ENCODE measurements at places on chromosomes 16 and 17.

GRCh38 chr17:75566834-75567233, 20.8 kb upstream of the MYO15B start:
- no peak for DNase-seq

DNA sequence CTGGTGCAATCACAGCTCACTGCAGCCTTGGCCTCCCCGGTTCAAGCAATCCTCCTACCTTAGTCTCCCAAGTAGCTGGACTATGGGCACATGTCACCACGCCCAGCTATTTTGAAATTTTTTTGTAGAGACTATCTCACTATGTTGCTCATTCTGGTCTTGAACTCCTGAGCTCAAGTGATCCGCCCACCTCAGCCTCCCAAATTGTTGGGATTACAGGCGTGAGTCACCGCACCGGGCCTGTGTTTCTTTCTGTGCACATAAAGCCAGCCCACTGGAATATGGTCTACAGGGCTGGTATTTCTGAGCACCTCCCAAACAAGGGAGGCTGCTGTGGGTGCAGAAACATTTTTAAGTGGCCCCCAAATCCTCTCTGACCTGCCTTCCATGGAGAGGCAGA, 8.4 kb downstream of the TMEM95 start:
- DNase-seq, result no peak

- DNase-seq, result no peak
Measured at GRCh38 chr16:75315539-75316306, 64.3 kb upstream of the BCAR1 start.

- no peak for DNase-seq
Measured at GRCh38 chr16:69338557-69339288, 641 bp downstream of the COG8 start.

DNA sequence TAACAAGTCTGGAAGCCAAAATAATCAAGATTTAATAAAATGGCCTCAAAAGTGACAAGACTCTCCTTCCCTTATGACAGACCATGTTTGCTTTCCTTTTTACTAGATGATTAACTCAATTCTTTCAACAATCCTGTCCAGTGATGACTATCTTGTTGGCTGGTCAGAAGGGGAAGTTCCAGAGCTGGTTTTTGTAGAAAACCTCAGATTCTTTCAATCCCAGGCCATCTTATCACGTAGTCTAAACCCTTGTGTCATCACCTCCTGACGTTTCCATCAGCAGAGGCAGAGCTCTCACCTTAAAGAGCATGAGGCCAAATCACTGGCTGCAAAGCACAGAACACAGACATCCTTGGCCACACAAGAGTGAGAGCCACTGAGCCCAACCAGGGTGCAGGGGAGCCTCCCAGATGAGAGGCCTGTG, 125.3 kb downstream of the ANKRD11 start:
- no peak for DNase-seq

- no peak for DNase-seq
Measured at GRCh38 chr17:54899201-54899600, 1.5 kb upstream of the TOM1L1 start.

DNA sequence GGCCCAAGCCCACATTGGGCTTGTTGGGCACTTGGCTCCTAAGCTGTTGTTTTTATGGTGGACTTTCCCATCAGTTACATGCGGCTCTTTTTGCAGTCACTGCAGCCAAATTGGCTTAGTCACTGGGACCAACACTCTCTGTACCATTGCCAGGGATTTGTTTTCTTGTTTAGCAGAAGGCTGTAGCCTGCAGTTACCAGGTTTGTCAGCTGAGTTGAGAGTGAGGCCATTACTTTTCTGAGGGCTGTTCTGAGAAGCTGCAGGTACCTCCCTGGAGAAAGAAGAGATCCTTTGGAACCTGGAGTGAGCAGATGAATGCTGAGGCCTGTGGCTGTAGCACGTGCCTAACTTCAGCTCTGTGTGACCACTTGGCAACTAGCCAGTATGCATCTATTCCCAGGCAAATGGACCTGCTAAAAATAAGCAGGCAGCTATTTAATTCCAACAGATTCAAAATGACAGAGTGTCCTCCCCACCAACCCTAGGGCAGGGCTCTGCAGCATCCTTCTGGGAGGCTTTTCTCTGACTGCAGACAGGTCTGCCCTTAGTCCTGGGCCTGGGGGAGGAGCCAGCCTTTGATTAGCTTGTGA, 12.9 kb downstream of the AKAP1 start:
- DNase-seq, result no peak

DNA sequence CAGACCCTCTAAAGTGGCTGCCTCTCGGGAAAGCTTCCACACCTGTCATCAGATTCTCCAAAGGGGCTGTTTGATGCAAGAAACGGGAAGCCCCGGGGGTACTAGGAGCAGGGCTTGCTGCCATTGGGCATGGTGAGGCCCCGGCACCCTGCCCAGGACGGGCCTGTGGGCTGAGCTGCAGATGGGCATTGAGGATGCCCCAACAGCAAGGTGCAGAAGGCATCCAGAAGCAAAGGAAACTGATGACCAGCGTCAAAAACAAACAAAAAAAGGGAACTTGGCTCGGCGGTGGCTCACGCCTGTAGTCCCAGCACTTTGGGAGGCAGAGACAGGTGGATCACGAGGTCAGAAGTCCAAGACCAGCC, 1.5 kb upstream of the LIMD2 start:
- no peak for DNase-seq

GRCh38 chr17:4908301-4908700, 5.4 kb upstream of the CHRNE start:
- DNase-seq, result no peak

- no peak for DNase-seq
Measured at GRCh38 chr17:50491505-50491904, 12.8 kb downstream of the RSAD1 start.

- DNase-seq, result no peak
Measured at GRCh38 chr16:29714396-29714795, 31.4 kb downstream of the C16orf54 start.

DNA sequence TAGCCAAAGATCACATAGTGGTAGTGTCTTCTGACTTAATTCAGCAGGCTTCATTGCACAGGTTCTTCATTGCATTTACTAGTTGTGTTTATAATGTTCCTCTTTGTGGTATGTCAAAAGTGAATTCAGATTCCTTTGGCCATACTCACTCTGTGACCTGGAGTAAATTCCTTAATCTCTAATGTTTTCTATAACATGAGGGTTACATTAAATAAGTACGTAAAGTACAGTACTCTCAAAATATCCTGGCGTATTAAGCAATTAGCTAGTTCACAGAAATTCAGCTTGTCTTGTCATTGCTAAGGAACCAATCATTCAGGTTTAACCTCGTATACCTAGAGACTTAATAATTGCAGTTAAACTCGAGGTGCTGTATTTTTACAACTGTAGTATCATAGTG, 4.2 kb downstream of the RPS6KB1 start:
- no peak for DNase-seq

DNA sequence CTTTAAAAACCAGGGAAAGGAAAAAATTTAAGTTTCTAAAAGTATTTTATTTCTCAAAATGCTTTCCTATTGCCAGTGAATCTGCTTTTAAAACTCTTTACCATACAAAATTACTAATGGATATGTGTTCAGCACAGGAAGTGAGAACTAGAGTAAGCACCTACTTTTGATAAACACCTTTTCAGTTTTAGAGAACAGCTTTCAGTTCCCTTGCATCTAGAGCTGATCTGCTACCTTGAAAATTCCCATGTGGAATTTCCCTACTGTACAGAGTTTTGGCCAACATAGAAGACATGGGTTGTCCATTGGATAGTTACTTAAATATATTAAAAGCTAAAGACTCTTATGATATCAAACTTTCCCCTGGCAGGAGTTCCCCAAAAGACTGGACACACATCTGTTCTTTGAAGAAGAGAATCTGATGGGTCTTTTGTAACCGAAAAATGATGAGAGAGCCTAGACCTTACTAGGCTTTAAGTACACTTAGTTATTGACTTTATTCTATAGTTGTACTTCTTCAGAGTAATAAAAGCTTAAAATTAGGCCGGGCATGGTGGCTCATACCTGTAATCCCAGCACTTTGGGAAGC, 112.1 kb upstream of the CNTNAP4 start:
- DNase-seq, result no peak

GRCh38 chr16:22358000-22358399, 16.4 kb downstream of the CDR2 start:
- DNase-seq, result no peak

DNA sequence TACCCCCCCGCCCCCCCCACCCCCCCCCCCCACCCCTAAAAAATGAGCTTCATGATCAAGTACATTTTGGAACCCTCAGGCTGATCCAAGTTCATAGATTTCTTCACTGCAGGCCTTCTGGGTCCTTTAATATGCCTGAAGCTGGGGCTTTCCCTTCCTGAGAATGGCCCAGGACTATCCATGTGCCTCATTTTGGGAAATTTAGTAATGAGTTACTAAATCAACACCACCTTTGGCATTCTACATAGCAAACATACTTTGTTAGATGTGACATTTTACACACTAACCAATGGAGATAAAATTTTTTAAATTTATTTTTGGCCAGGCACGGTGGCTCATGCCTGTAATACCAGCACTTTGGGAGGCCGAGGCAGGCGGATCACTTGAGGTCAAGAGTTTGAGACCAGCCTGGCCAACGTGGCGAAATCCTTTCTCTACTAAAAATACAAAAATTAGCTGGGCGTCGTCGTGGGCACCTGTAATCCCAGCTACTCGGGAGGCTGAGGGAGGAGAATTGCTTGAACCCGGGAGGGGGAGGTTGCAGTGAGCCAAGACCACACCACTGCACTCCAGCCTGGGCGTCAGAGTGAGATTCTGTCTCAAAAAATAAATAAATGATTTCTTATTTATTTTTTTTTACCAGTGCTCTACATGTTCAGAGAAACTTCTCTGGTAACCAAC, 14.0 kb downstream of the HERPUD1 start:
- no peak for DNase-seq

DNA sequence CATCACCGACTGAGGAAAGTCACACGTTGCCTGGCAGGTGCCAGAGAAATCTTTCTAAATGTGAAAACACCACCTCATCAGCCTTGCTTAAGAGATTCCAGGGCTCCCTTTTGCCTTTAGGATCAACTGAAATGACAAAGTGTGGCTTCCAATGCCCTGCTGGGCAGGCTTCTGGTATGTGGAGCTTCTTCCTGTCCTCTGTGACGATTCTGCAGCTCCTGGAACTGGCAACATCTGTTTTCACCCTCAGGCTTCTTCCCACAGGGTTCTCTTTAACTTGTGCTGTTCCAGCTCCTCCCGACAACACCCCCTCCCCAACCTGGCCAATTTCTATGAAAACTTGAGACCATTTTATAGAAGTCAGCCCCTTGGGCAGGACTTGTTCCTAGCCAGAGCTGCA, 4.8 kb upstream of the ZDHHC1 start:
- no peak for DNase-seq

GRCh38 chr17:46739982-46740381, 78.5 kb downstream of the WNT3 start:
- no peak for DNase-seq

GRCh38 chr16:48087639-48088038, 68.2 kb downstream of the ABCC12 start:
- DNase-seq, result no peak

GRCh38 chr16:55906123-55906522, 30.9 kb upstream of the CES5A start:
- no peak for DNase-seq

- DNase-seq, result no peak
Measured at GRCh38 chr17:50440172-50440837, 14.3 kb downstream of the ACSF2 start.
